NCI-H1105 (cell line): ENCODE measurements at places on chromosomes 7 and 10.

DNA sequence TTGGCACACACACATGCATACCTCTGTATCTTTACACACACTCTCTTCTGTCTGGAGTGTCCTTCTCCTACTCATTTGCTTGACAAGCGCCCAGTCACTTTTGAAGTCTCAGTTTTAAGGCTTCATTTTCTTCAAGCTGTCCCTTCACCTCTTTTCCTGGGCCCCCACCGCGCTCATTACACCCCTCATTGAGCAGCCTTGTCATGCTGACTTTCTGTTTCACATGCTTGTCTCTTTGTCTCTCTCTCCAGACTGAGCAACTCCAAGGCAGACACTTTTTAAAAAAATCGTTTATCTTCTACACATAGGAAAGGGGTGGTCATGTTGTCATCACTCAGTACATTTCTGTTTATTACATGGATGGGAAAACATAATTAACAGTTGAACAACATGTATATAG lies 225.2 kb upstream of the FZD1 start:
- no peak for DNase-seq

- no peak for DNase-seq
Measured at GRCh38 chr7:11881680-11882079, 49.7 kb upstream of the THSD7A start.

DNA sequence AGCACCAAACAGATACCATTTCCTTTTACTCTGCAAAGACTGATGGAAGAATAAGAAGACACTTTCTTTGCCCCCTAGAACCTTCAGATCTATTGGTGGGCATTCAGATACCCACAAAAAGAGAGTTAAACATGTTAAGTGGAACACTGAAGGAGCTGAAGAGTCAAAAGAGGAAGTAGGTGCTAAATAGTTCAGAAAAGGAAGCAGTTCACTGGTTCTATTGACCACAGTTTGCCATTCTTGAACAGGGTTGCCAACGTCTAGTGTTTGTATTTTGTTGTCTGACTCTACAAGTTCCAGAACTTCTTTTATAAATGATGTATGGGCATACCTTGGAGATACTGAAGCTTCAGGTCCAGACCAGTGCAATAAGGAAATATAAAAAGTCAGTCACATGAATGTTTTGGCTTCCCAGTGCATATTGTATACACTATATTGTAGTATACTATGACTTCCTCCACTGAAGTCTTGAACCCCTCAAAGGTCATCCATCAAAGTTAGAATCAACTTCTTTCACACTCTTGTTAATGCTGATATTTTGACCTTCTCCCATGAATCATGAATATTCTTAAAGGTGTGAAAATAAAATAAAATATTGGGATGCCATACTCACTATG lies 47.5 kb upstream of the AGR3 start:
- no peak for DNase-seq

DNA sequence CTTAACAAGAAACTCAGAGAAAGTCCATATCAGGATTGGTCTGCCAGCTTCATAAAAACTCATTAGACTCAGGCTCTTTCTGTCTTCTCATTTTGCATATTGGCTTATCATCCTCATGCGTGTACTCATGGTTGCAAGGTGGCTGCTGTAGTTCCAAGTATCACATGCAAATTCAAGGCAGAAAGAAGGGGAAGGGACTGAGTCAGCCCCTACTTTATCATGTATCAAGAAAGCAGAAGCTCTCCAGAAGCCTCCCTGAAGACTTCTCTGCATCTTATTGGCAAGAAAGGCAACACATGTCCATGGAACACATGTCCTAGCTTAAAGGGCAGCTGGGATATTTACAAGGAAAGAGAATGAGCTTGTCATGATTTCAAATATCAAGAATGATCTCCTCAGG lies 19.4 kb upstream of the EZH2 start:
- DNase-seq, result no peak
